GM04503 (cell line): ENCODE measurements at places on chromosomes 4 and X.
A peak's percentile ranks its signal among the peaks of the same experiment; 100 is the strongest.

DNA sequence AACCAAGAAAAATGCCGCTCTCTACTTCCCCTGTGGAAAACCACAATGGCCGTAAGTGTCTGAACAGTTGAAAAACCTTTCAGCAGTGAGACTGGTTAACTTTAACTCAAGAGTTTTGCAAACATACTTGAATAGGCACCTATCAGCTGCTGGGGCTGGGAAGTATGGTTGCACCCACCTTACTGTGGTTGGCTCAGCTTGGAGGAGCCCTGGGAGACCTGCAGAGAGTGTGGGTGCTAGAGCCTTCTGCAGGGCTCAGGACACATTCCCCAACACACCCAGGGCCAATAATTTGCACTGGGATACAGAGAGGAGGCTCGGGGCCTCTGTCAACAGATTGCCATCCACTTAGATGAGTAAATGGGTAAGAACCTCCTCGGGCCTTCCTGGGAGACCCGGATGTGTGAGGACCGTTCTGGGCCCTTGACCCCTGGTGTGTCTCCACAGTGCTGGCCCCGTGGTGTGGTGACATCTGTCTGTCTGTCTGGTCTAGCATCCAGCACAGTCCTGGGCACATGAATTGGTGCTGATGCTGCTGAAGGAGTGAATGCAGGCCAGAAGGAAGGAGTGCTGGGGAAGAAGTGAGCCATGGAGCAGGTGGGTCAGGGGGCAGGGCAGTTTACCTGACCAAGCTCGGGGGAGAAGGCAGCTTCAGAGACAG is 46.5 kb downstream of the MAGEA1 start:
- no peak for DNase-seq

DNA sequence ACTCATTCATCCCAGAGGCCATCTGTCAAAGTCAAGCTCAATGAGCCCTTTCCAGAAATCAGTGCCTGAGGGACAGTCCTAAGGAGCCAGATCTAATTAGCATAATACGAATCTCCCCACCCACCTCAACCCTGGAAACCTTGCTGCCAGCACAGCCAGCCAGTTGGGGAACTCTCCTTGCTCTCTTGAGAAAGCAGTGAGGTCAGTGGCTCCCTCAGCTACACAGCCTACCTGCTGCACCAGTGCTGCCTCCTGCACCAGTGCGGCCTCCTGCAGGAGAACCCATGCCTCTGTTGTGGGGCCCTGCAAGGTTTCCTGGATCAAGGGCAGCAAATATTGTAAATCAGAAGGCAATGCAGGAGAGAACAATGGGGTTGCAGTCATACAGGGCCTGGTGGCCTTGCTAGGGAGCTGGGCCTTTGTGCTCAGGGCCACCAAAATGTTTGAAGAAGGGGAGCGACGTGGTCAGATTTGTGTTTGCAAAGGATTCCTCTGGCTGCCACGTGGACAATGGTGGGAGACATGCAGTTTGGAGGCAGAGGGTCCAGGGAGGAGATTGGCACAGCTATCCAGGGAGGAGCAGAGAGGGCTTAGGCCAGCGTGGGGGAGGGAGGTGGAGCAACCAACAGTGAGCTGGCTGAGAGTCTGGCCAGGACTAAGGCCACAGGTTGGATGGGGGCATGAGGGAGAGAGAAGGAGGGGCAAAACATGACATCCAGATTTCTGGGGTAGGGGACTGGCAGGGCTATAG is 124.3 kb upstream of the MAMLD1 start:
- DNase-seq = no peak

DNA sequence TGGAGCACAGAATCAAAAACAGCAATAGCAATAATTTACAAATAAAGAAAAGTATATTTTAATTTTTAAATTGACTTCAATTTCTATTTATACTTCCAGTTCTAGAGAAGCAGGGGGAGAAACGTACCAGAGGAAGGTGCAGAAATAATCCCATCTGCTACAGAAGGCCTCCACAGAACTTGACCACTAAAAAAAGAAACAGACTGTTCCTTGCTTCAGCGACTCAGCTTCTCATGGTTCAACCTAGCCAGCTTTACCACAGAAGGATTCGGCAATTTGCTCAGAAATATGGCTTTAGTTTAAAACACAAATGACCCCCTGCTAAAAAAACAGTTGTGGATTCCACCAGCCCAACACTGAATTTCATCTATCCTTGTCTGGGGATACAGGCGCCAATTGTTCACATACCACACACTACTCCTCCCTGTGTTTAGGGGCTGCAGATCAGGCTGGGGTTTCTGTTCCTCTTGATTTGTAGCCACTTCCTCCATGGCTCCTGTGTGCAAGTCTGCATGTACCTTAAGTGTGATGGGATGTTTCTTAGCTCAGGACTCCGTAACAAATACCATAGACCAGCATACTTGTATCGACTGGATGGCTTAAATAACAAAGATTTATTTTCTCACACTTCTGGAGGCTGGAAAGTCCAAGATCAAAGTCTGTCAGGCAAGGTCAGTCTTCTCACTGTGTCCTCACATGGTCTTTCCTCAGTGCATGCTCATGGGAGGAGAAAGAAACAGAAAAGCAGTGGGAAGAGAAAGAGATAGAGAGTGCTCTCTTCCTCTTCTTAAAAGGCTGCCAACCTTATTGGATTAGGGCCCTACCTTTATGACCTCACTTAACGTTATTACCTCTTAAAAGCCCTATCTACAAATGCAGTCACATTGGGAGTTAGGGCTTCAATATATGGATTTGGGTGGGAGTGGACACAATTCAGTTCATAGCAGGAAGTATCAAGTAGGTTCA is 79.1 kb downstream of the AMOT start:
- no peak for DNase-seq

- DNase-seq = no peak
Observed at GRCh38 chr4:7228734-7229133, 36.4 kb downstream of the SORCS2 start.

DNA sequence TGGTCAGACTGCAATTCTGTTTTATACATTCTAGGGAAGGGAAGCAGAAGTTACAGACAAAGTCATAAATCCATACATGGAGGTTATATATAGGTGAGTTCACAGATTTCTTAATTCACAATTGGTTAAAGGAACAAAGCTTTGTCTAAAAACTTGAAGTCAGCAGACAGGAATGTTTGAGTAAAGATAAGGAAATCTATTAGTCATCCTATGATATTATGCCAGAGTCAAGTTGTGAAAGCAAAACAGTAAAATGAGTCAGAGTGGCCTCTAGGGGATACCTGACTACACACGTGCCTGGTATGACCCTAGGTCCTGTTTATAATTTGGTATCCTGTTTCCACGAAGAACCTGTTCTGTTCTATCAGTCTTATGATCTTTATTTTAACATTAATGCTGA is 31.5 kb downstream of the ACTRT1 start:
- no peak for DNase-seq

DNA sequence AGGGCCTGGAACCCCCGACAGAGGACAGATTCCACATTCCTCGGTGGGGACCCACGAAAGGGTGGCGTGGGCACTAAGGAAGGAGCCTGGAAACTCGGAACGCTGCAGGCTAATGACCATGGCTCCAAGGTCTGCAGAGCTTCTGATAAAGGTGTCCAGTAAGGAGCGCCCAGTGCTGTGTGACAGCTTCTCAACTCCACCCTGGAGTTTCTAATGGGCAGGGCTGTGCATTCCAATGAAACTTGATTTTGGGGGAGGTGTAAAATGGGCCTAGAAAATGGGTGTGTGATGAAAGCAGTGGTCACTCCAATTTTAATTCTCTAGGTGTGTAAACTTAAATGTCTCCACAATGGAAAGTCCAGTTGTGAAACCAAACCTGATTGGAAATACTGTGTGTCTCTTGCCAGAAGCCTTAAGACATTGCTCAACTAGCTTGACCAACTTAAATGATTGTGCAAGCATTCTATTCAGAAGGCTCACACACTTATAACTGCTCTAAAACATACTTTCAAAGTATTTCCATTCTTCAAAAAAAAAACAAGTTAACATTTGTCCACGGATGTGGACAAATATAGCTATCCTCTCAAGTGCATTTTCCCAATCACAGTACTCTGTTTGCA is 52.1 kb downstream of the XAGE2 start:
- DNase-seq = peak; percentile 20

DNA sequence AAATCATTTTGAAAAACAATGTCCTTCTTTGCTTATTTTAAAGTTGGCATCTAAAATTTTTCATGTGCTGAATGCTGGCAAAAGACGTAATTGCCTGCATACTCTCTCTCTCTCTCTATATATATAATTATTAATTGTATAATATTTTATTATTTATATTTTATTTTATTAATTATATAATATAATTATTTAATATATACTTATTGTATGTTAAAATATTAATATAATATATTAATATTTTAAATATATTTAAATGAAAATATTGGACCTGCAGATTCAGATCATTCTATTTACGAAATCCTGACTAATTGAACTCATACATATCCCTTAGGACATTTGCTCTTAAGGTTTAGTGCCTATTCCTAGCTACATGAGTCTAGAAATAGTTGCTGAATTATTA is 144.7 kb upstream of the VCX start:
- DNase-seq = no peak

GRCh38 chr4:64857198-64857597 is 447.9 kb upstream of the TECRL start:
- DNase-seq = no peak

DNA sequence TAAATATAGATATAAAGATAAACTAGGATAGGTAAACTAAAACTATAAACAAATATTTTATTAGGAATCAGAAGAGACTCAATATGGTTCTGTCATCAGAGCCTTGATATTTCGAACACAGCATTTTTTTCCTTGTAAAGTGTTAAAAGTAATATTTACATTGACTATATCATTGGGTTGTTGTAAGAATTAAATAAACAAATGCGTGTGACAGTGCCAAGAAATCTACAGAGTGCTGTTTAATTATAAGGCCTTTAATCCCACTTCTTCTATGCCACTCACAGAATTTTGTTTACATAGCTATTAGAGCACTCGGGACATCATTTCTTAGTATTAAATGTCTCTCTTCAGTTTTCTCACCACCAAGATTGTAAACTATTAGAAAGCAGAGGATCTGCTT is 807.4 kb downstream of the FSTL5 start:
- DNase-seq = no peak
